ENCODE measurements at places on chromosomes 4 and X.
A peak's percentile ranks its signal among the peaks of the same experiment; 100 is the strongest.

- DNase-seq = no peak
Measured at GRCh38 chr4:184937745-184938144, 80.5 kb upstream of the HELT start.

- no peak for DNase-seq
Measured at GRCh38 chrX:34918091-34918736, 24.4 kb upstream of the FAM47B start.

DNA sequence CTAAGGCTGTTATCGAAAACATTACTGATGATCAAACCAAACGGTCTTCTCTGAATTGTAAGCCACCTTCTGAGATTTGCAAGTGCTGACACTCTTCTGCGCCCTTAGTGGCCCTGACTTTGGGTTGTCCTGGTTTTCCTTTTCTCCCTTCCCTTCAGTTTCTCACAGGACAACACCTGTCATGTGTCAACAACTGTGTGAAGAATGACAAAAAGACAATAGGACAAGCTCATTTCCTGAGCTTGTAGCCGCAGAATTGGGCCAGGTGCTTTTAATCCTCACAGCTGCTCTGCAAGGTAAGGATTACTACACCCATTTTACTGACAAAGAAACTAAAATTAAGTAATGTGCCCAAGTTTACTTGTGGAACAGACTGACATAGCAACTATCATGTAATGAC is 44.9 kb upstream of the TXK start:
- DNase-seq = peak; percentile 86

- DNase-seq = no peak
Measured at GRCh38 chr4:110155654-110156053, 42.8 kb downstream of the ELOVL6 start.

DNA sequence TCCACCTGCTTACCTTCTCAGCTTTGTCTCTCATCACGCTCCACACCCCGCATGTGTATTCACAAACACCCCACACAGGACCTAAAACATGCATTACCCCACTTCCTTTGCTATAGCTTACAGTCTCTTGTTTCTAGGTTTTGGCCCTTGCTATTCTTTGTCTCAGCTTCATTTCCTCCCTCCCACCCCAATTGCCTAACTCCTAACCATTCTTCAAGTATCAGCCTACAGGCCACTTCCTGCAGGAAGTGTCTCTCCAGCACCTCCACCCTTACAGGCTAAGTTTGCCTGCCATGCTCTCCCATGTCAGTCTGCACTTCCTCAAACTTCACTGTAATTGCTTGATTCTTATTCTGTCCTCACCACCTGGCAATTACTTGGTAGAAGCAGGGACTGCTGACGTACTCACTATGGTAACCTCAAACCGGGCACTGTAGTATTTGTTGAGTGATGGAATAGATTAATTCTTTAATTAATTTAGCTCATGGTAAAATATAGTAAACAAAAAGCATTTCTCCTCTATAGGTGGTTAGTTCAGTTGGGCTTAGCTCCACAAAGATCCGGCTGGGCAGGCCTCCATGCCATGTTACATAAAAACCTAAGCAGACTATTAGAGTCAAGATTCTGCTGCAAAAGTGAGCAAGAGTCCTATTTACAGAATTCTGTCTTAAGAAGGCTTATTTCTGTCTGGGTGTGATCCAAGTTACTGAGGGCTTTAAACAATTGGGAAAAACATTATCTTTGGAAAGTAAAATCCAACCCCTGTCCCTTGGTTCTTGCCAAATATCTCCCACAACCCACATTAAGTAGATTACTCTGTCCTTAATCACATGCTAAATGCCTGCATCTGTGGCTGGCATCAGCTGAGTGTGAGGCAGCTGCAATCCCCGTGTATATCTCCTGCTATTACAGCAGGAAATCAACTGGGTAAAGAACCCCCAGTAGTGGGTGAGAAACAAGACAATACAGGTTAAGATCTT is 124.7 kb upstream of the CPEB2 start:
- DNase-seq = no peak

DNA sequence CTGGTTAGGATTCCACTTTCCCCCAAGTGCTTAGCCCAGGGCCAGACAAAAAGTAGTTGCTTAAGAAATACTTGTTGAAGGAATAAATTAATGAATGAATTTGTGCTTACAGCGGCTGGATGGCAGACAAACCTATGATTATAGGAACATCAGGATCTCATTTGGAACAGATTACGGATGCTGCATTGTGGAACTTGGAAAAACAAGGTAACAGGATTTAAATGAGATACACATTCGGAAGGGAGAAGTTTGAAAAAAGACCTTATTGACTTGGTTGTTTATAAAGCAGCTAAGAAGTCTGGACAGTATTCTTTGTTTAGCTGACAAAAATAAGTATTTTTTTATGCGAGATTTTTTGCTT is 572 bp downstream of the EXOSC9 start:
- no peak for DNase-seq

DNA sequence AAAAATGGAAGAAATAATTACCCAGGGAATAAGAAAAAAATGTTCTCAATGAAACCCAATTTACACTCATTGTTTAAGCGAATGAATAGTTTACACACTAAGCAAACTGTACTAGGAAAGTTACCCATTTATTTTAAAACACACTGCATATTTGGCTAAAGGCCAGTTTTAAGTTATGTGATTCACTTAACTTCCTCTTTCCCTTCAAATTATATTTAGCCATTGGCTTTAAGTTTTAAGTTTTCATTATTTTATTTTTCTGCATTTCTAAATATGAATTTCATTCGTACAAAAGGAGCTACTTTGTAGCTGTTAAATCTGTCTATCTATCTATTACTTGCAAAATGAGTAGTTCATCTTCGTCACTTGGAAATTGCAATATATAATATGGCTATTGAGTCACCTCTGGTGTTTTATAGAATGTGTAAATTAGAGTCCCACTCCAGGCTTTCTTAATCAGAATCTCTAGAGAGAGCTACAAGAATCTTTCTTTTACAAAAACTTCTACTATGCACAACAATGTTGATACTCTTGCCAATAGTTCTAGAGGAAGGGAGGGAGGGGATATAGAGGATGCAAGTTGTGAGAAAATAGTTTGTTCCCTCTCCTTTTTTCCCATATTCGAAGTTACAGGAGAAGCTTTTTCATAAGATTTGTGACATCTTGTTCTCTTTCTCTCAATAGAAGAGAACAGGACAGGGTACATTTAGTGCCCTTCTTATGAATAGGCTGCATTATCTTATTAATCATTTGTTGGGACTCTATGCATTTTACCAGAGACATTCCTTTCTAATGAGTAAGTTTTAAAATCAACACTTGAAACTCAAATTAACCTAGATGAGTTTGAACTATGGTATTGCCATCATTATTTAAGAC is 41.8 kb downstream of the SULT1B1 start:
- no peak for DNase-seq

DNA sequence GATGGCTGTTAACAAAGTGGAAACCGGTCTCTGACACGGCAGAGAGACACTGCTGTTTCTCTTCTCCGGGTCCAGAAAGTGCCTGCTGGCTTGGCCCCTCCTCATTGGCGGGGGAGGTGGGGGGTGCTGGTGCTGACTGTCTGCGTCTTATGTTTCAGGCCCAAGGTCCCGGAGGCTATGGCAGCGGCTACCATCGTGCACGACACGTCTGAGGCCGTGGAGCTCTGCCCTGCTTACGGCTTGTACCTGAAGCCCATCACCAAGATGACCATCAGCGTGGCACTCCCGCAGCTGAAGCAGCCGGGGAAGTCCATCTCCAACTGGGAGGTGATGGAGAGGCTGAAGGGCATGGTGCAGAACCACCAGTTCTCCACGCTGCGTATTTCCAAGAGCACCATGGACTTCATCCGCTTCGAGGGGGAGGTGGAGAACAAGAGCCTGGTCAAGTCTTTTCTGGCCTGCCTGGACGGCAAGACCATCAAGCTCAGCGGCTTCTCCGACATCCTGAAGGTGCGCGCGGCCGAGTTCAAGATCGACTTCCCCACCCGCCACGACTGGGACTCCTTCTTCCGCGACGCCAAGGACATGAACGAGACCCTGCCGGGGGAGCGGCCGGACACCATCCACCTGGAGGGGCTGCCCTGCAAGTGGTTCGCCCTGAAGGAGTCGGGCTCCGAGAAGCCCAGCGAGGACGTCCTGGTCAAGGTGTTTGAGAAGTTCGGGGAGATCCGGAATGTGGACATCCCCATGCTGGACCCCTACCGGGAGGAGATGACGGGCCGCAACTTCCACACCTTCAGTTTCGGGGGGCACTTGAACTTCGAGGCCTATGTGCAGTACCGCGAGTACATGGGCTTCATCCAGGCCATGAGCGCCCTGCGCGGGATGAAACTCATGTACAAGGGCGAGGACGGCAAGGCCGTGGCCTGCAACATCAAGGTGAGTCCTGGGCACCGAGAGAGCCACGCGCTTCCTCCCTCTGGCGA is 2.2 kb downstream of the AKAP17A start:
- no peak for DNase-seq

DNA sequence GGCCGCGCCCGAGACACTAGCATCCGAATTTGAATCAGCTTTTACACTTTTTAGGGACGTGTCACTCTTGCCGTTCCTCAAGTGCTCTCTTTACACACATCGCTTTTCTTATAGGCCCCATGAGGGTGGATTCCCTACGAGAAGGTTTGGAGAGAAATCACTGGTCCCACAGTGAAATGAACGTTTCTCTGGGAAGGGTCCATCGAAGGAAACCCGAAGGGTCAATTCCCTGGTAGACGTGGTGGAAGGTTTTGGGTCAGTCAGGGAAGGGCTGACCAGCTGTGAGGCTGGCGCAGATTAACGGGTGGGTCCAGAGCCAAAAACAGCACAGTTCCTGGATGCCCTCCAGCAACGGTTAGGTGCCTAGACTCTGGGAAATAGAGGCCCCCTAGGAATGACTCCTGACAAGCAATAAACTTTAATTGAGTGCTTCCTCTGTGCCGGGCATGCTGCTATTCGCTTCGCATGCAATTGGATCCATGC is 35.9 kb downstream of the ETDC start:
- peak; percentile 20 for DNase-seq

GRCh38 chrX:54423161-54423888 is 16.9 kb upstream of the TSR2 start:
- DNase-seq = no peak

DNA sequence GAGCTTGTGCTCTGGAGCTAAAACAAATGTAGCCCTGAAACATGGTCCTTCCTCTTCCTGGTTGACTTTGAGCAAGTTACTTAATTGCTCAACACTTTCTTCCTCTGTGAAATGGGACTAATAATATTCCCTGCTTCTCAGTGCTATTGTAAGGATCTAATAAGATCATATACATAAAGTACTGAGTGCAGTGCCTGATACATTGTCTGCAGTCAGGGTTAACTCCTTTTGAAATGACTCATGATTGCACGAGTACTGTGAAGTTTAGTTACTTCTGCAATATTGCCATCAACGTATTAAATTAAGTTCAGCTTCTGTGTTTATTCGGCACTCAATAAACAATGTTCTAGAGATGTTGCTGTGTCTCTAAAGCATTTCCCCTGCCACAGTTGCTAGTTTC is 91.8 kb upstream of the HPRT1 start:
- DNase-seq = no peak

- DNase-seq = no peak
Measured at GRCh38 chrX:129472116-129472515, 51.2 kb downstream of the SMARCA1 start.

GRCh38 chrX:63751481-63751880 is 33.5 kb downstream of the ARHGEF9 start:
- DNase-seq = no peak

- DNase-seq = no peak
Measured at GRCh38 chr4:139523076-139523475, 32.9 kb downstream of the SETD7 start.

- peak; percentile 87 for DNase-seq
Measured at GRCh38 chr4:56410247-56411062, 23.2 kb upstream of the AASDH start.

- no peak for DNase-seq
Measured at GRCh38 chr4:110009550-110009949, 96.9 kb downstream of the EGF start.

- peak; percentile 26 for DNase-seq
Measured at GRCh38 chr4:113979148-113979904, at the start of gene ARSJ. Gene ARSJ, minus strand, starts transcription at chr4:113979647. Its CDS starts 813 bp downstream, at chr4:113978834.
